ENCODE measurements at places on chromosomes 1 and 21. TPM values are rescaled to one million over a fixed set of nuclear protein-coding genes. Genes with fewer than 3 reads are reported as not detected.

- no peaks in the 10 kb centered on the region for H3K36me3 ChIP-seq
- no peak for DNase-seq
- H3K4me3 ChIP-seq, result no peak overlapping the region
- no peaks in the 10 kb centered on the region for H3K4me1 ChIP-seq
- no peaks in the 10 kb centered on the region for H3K27me3 ChIP-seq
These were observed 681.7 kb upstream of the PTBP2 start for GRCh38 chr1:96039910-96040309.

- DNase-seq, result no peak
- no peak within 1 kb of the TSS for H3K4me3 ChIP-seq
- H3K27ac ChIP-seq, result no peak within 1 kb of the TSS
- no peaks in the 10 kb centered on the region for H3K4me1 ChIP-seq
- H3K36me3 ChIP-seq, result no peaks in the 10 kb centered on the region
- H3K27me3 ChIP-seq, result no peaks in the 10 kb centered on the region
These were observed at the start of gene HSD3B2 for GRCh38 chr1:119414950-119415349. Gene HSD3B2 (plus strand): TSS chr1:119415150. CDS start chr1:119415420, 270 bp downstream.

DNA sequence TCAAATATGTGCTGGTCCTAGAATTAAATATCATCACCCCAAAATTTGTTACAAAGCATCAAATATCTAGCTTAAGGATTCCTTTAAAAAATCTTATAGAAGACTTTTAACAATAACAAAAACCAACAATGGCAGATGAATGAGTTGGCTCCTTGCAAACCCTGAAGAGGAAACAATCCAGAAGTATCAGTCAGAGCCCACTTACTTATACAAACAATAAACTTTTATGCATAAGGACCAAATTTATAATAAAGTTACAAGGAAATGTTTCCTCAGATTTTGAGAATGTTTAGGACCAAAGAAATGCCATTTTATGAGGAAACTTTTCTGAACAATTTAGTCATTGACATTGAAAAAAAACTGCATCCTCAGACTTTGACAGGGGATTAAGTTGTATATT lies 52.7 kb downstream of the LPAR3 start:
- H3K27me3 ChIP-seq, result no peaks in the 10 kb centered on the region
- H3K4me1 ChIP-seq, result no peaks in the 10 kb centered on the region
- DNase-seq, result no peak
- H3K27ac ChIP-seq, result no peak overlapping the region
- no peaks in the 10 kb centered on the region for H3K36me3 ChIP-seq
- H3K4me3 ChIP-seq, result no peak overlapping the region

DNA sequence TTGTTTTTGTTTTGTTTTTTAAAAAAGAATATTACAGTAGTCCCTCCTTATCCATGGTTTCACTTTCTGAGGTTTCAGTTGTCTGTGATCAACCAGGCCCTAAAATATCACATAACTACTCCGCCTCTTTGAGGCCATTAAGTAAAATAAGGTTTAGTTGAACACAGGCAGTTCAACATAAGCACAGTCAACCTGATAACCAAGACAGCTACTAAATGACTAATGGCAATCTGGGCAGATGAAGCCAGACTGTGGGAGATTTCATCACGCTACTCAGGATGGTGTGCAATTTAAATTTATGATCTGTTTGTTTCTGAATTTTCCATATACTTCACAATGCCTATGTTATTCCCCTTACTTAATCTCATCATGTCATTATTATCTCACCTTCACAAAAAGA lies 30.1 kb downstream of the LDLRAD1 start:
- DNase-seq, result no peak
- no peak overlapping the region for H3K27ac ChIP-seq
- H3K27me3 ChIP-seq, result no peaks in the 10 kb centered on the region
- no peaks in the 10 kb centered on the region for H3K4me1 ChIP-seq
- no peak overlapping the region for H3K4me3 ChIP-seq
- H3K36me3 ChIP-seq, result no peaks in the 10 kb centered on the region

The ADORA1 gene
- not detected for total RNA-seq

The MAP3K21 gene
- total RNA-seq, result 14.9 TPM

Measured in Peyer's patch (tissue), 4 donors.